ENCODE measurements at places on chromosomes 4 and X. TPM values are rescaled to one million over a fixed set of nuclear protein-coding genes. Genes with fewer than 3 reads are reported as not detected.

DNA sequence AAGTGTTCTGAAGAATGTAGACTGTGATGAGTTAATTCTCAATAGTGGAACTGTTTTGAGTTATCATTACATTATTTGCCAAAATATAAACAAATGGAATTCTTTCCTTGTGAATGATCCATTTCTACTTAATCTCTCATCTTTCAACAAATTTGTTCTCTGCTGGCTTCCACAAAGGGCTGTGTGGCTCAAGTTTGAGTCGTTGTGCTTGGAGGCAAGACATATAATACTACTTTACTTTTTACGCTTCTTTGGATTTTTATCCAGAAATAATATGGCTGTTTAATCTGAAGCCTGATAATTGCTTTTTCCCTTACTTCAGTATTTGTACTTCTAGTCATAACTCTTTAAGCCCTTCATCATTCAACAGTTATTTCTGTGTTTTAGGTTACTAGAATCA lies 169.5 kb downstream of the ARHGAP10 start:
- peak; percentile 22 for DNase-seq

- peak; percentile 24 for DNase-seq
Measured at GRCh38 chr4:77073981-77074380, 1.8 kb downstream of the CCNI start.

DNA sequence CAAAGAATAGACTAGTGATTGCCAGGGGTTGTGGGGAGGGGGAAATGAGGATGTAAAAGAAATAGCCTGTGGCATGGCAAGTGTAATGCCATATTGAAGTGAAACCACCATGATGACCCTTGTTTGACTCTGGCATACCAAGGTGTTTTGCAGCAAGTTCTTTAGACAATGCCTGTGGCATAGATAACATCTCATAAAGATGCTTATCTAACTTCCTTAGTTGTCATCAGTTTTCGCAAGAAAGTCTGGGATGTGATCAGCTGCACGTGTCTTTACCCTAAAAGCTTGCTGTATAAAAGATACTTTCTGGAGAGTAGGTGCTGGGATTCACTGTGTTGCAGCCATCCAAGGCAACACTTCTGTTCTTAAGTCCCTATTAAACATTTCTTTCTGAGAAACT lies 176.1 kb upstream of the MAGEB16 start:
- DNase-seq = no peak

- DNase-seq = peak; percentile 21
Measured at GRCh38 chr4:156734965-156735895, 236.4 kb downstream of the PDGFC start.

Gene TXK
- 0.25 TPM for total RNA-seq

- DNase-seq = peak; percentile 72
Measured at GRCh38 chrX:121642415-121642814, 595.0 kb downstream of the GLUD2 start.

Gene EMCN
- 0.90 TPM for total RNA-seq

Gene CT55
- total RNA-seq = not detected

GRCh38 chr4:102787944-102788343 lies 27.2 kb upstream of the MANBA start:
- DNase-seq = no peak

- no peak for DNase-seq
Measured at GRCh38 chr4:110837896-110838450, 215.1 kb upstream of the PITX2 start.

Gene PPP1R2C
- total RNA-seq = not detected

DNA sequence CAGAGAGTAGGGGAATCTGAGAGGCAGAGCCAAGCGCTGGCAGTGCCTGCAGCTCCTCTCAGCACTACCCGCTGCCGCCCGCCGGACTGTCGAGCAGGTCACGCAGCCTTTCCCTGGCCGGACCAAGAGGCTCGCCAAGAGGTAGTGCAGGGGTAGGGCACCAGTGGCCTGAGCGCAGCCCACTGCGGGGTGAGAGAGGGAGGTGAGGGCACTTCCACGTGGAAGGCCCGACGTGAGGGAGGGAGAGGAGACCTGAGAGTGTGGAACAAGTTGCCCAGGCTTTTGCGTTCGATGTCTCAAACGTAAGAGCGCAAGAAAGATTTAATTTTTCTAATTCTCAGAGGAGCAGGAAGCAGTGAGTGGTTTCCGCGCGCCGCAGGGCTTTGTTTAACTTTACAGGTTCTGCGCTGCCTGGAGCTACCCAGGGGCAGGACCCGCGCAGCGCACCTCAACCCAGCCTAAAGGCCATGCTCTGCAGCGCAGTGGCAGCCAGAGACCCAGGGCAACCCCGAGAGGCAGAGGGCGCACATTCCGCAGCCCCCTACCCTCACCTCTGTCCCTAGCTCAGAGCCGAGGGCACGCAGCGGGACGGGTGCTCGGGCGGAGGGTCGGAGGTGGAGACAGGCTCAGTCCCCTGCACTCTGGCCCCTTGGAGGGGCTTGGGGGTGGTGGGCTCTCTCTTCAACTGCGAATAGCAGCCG lies 14.9 kb downstream of the ARHGAP36 start:
- DNase-seq = no peak

- no peak for DNase-seq
Measured at GRCh38 chr4:77798385-77798784, 20.8 kb downstream of the CNOT6L start.

Measured in fibroblast of the aortic adventitia (primary cell).